ENCODE measurements at places on chromosomes 2 and 18. TPM values are rescaled to one million over a fixed set of nuclear protein-coding genes. Genes with fewer than 3 reads are reported as not detected.

RGPD3 gene
- total RNA-seq: 0.14 TPM

ZNF892 gene
- 4.4 TPM for total RNA-seq

IL1RN gene
- total RNA-seq: 2.1 TPM

ERICH2 gene
- total RNA-seq: not detected

PIEZO2 gene
- not detected for total RNA-seq

CMPK2 gene
- total RNA-seq: 102 TPM

G6PC2 gene
- not detected for total RNA-seq

PPP1R1C gene
- total RNA-seq: not detected

NEB gene
- total RNA-seq: 1.2 TPM

SERPINB7 gene
- not detected for total RNA-seq

GPR155 gene
- 25.8 TPM for total RNA-seq

GRCh38 chr2:86015006-86015405 is 90.7 kb downstream of the POLR1A start:
- DNase-seq: no peak

DNA sequence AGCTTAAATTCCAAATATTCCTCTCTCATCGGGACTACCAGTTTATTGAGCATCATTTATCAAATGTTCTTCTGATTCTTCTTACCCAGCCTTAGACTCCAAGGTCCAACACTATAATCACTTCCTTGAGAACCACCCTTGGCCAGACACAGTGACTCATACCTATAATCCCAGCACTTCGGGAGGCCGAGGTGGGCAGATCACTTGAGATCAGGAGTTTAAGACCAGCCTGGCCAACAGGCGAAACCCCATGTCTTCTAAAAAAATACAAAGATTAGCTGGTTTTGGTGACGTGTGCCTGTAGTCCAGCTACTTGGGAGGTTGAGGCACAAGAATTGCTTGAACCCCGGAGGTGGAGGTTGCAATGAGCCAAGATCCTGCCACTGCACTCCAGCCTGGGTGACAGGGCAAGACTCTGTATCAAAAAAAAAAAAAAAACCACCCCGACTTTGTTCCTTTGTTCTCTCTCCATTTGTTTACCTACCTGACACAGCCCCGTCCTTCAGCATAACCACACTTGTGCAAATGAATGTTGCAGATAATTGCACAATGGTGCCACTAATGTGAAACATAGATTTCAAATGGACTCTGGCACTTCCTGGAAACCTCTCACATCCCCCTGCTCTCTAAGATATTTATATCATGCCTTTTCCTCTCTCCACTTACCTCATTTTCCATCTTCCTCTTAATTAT is 38.9 kb upstream of the LPIN2 start:
- DNase-seq: no peak

- no peak for DNase-seq
Observed at GRCh38 chr18:12543697-12544096, 114.2 kb downstream of the SPIRE1 start.

DNA sequence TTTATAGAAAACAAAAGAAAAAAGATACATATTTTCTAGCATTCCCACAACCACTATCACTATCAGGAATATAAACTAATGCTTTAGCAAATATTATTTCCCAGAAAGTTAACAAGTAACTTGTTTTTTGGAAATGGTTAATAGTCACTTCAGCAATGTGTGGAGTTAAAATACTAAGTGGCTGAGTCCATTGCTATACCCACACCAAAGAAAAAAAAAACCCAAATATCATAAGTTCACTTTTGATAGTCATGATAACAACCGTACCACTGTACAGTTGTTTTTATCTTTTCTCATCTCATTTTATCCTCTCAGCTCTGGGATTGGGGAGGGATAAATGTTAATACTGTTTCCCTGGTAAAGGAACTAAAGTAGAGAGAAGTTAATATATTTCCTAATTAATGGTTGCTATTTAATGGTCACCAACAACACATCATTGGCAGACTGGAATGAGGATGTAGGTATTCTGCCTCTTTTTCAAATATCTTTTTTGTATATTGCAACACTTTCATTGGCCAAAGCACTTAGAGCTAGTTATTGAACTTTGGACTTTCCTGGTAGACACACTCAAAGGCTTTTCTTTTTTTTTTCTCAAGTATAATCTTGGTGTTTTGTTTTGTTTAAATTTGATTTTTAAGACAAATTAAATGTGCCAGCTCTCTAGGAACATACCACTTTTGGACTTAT is 18.4 kb upstream of the KANSL1L start:
- DNase-seq: no peak

GRCh38 chr2:239807568-239807967 is 217.6 kb downstream of the NDUFA10 start:
- no peak for DNase-seq

DNA sequence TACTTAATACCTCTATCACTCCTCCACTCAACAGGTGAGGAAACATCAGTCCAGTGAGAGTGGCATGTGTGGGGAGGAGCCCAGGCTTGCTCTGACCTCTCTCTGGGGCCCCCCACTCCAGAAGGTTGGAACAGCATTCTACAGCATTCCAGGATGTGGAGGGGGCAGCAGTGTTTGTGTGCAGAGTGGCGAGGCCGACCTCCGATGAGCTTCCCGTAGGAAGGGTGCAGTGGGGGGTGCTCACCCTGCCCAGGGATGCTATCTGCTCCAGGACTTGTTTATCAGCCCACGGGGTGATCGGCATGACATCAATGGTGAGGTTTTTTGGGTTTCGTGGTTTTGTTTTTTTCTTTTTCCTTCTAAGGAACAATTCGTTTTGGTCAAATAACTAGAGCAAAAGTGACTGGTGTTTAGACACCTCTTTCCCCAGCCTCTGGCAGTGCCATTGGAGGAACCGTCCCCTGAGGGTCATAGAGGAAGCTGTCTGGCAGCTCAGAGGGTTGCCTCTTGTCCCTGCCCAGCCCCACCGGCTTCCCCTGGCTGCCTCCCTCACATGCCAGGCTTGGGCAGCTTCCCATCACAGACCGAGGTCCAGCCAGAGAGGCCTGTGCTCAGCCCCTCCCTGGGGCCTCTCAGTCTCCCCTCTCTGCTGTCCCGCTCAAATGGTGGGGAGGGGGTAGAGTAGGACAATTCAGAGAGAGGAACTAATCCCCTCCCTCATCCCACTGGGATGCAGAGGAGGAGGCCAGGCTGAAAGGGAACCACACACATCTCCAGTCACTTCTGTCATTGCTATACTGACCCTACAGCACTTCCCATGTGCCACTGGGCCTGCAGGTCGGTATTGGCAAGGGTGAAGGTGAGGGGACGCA is 96.5 kb downstream of the ZFP36L2 start:
- no peak for DNase-seq

DNA sequence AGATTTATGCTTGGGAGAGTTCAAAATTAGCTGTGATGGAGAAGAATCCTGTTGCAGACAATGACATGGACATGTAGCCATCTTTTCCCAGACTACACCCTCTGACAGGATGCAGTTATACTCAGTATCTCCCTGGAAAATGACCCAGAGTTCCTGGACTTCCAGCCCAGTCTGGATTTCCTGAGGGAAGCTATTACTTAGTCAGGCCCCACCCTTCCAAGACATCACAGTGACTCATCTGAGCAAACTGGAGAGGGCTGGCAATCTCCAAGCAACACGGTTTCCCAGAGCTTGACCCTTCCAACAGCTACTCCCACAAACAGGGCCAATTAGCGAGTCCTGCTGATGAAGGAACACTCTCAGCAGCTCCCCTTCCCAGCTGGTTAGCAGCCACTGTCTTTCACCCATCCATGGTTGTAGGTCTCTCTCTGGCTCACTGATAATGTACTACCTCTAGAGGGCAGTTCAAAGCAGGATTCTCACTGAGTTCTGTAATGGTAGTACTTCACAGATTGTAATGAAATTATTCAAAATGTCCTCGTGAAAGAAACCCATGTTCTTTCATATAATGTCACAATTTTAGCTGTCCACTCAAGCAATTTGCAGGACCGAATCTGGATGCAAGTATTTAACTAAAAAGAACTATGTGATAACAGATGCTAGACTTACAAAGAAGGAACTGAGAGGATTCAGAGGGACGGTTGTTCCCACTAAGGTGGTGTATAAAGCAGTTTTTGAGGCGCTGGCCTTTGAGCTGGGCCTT is 110.2 kb downstream of the MDH1 start:
- DNase-seq: no peak

DNA sequence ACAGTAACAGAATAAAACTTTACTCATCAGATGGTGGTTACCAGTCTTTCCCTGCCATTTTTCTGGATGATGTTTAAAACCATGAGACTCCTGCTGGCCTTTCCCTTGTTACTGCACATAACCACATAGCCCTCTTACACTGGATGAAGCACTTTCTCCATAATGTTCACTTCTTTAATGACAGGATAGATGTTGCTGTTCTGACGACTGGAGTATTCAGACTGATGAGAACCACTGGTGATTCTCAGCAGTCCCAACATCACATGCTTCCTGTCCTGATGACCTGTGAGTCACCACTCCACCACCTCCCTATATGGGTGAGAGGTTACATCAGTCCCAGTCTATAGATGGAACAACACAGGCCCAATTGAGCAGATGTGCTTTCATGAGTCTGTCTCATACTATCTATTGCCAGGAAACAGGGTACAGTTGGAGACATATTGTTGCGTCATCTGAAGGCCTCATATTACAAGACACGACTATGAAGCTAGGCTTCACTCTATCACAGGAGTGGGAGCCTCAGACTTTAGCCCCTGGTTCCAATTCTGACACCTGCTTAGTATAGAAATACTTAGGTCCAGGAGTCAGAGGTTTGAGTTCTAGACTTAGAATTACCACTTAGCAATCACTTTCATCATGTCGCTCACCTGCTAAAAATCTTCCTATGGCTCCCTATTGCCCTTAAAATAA is 145.7 kb upstream of the KLF7 start:
- DNase-seq: no peak

- no peak for DNase-seq
Observed at GRCh38 chr2:222879604-222879933, 18.7 kb downstream of the ACSL3 start.

DNA sequence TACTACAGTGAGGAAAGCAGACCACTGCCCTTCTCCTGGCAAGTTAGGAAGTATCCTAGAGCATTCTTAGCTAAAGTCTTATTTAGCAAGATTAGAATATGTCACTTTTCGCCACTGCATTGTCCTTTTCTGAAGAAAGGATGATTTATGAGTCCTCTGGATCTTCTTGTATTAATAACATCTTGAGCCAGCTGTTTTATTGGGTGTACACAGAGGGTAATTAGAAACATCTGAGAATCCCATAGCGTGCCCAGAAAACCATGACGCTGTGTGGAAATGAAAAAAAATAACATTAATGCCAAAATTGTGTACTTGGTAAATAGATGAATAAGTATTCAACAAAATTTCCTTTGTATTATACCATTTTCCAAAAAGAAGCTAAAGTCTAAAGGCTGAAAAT is 198.7 kb downstream of the LTBP1 start:
- DNase-seq: no peak

DNA sequence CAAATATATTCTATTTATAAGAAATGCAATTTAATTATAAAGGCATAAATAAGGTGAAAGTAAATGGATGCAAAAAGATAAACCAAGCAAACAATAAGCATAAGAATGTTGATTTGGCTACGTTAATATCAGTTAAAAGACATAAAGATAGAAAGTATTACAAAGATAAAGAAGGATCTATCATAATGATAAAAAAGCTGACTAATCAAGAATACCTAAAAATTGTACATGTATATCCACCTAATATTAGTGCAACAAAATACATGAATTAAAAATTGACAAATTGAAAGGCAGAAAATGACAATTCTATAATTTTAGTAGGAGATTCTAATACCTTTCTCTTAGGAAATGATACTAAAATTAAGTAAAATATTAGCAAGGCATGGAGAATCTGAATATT is 21.5 kb downstream of the SLC9A4 start:
- DNase-seq: no peak

DNA sequence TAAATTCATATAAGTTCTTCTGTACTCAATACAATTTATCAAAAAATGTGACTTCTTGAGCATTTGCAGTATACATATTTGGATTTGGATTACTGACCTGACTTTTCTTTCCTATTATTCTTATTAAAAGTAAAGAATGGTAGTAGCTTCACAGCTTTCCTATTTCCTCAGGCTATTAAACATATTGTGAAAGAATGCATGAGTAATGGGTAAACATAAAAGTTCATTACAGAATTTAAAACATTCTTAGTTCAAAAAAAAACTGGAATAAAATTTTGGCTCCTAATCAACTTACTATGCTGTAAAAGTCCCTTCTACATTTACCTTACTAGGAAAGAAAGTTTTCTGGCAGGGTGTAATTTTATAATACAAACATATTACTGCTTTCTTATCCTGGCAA is 27.3 kb upstream of the C2orf66 start:
- no peak for DNase-seq

DNA sequence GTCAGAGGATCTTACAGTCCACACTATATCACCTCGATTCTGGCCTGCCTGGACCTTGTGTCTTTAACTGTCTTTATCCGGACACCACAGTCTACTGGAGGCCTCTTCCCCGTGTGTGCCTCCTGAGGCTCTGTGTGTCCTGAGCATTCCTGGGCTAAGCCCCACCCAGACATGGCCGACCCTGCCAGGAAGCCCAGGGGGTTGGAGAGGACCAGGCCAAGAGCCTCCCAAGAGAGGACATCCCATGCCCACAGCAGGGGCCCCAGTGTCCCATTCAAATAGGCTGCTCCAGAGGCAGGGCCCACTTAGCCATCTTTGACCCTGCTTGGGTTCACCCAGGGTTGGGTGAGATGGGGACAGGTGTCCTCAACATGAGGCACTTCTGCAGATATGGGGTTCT is 84.7 kb upstream of the OTOS start:
- no peak for DNase-seq

- DNase-seq: no peak
Observed at GRCh38 chr2:189129971-189130370, 49.6 kb downstream of the COL5A2 start.

- peak; percentile 81 for DNase-seq
Observed at GRCh38 chr18:35376742-35377695, at the start of gene ZNF396. TSS of gene ZNF396 (minus strand) at chr18:35377337. CDS start at chr18:35374292, 3,045 bp downstream.

DNA sequence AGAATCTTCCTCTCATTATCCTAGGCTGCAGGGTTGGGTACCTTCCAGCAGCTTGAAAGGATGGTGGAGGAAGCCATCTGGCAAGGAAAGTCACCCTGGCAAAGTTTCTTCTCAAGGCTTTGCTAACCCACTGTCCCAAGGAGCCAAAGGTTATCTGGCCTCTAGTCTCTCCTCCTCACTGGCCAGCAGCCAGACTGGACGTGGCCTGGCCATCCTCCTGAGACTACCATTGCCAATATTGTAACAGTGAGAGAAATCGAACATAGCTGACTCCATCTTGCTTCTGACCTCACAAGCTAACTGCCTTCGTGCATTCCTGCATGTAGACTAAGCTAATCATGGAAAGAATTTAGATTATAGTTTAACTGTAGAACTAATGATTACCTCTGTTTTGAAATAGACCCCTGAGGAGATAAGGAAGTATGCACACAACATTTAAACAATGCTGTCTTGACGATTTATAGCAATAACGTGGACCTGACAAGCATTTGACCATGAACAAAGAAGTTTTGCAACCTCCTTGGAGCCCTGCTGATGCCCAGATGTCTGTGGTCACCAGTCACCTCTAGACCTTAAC is 7.8 kb upstream of the ANXA4 start:
- DNase-seq: no peak

GRCh38 chr2:117935456-117935855 is 78.4 kb downstream of the CCDC93 start:
- no peak for DNase-seq

All from activated naive CD8-positive, alpha-beta T cell treated with anti-CD3 and anti-CD28 coated beads, Interleukin-2, amount 10 ng/mL, durations not matched to agents 7 days and 5 days (primary cell).